ENCODE measurements at places on chromosomes 2 and 18.

GRCh38 chr2:18290386-18290785 lies 270.1 kb downstream of the RDH14 start:
- DNase-seq, result no peak

GRCh38 chr18:31652877-31653276 lies 31.5 kb downstream of the B4GALT6 start:
- no peak for DNase-seq

GRCh38 chr2:27191070-27191829 lies 20.6 kb upstream of the ATRAID start:
- DNase-seq, result no peak

DNA sequence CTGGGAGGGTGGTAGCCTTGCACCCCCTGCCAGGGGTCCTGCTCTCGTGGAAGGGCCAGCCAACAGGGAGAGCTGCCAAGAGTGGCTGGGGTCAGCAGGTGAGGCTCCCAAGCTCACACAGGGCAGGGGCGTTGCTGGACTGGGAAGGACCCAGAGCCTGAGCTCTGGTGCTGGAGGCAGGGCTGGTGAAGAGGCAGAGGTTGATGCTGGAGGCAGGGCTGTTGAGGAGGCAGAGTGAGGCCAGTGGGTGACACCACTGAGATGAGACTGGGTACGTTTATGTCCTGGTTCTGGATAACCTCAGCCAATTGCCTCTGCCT lies 7.0 kb downstream of the ADRA2B start:
- no peak for DNase-seq

DNA sequence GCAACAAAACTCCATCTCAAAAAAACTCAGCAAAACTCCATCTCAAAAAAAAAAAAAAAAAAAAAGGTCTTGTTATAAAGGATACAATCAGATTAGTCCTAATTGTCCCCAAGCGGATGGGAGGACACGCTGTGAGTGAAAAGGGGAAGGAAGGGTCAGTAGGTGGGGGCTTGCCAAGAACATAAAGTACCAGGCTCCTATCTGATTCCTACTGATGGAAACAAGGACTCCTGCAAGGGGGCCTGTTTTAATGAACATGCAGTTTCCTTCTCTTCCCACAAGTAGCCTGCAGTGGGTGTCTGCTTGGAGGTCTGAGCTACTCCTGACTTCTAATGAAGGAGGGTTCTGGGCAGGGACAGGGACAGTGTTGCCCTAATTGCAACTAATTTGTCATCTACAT lies 7.9 kb downstream of the SCG2 start:
- no peak for DNase-seq

- DNase-seq, result no peak
These were observed 163.6 kb upstream of the TMEM200C start for GRCh38 chr18:6058941-6059340.

DNA sequence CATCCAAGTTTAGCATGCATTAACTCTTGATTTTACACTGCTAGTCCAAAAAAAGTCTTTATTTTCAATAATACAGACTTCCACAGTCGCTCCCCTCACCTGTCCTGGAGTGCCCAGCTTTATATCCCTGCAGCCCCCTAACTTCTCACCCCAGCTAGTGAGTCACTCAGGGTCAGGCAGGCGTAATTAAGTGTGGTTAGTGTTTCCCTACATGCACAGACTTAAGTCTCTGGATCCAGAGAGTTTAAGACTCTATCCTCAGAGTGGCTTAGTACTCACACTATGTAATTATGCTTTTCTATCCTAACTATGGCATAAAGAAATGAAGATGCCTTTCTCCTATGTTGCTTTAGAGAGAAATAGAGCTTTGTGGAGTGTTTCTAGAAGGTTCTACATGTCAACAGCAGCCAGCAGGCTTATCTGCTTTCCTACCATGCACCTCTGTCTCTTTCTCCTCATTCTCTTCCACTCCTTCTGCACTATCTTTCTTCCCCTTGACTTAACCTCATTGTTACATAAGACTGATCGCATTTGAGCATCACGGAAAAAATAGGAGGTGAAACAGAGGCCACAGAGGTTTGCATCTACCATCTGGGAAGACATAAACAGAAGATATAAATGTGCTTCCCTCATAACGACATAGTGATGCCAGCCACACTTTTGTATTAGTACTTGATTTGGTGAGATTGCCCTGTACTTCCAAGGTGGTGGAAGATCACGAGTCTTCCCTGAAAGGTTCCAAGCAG lies 34.4 kb upstream of the PMAIP1 start:
- DNase-seq, result no peak

- no peak for DNase-seq
These were observed 251.3 kb downstream of the DYSF start for GRCh38 chr2:71704688-71705087.

GRCh38 chr2:141806090-141806489 lies 324.7 kb downstream of the LRP1B start:
- no peak for DNase-seq

DNA sequence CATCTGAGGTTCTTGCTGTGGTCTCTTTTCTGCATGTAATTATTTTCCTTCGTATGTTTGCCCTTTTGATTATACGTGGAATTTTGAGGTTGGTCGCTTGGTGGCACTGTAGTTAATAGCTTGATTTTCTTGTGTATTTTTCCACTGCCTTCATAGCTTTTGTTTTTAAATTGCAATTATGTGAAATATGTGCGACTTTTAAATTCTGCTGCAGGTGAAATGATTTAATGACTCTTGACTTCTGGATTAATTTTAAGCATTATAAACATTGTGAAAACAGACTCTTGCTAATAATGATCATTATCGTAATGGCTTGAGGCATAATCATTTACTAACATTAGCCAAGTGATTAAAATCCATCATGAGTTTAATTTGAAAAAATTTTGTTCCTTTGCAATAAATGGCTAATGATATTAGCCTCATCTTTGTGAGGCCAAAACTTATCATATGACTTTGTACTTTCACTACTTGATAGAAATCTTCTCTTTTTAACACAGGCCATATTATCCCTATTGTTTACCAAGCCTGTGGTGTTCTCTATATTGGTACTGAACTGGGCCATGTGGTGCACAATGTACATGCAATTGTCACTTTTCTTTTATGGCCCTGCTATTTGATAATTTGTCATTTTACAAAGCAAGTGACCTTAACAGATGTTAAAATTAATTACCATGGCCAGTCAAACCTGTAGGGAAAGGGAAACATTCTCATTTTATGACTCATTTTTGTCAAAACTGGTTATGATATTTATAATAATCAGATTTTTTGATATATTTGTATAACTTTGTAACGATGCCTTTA lies 62.8 kb upstream of the NEUROD1 start:
- peak; percentile 8 for DNase-seq

DNA sequence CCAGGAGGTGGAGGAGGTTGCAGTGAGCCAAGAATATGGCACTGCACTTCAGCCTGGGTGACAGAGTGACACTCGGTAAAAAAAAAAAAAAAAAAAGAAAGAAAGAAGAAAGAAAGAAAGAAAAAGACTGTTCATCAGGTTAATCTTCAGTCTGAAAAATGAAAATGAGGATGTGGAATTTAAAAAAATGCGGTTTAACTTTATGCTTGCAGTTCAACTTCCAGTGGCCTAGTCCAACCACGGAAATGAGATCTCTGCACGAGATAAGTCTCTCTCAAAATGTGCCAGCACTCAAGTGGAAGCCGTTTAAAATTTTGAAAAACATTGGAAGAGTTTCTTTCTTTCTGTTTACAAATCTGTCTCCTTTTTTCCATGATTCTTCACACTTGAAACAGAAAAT lies 112.1 kb downstream of the DOCK10 start:
- peak; percentile 53 for DNase-seq

DNA sequence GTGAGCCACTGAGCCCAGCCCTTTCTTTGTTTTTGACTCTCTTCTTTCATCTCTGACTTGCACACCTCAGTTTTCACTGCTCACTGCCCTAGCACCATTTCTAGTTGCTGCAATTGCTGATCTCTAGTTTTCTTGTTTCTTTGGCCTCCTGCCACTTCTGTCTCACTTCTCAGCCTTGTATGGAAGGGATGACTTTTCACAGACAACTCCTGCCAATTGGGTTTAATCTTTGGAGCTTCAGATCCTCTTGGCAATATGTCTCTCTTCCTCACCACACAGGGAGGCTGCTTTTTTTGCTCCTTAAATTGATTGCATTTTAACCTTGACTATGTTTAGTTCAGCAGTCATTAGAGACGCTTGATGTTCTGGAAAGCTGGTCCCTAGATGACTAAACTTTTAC lies 323.1 kb downstream of the CTNNA2 start:
- DNase-seq, result no peak

DNA sequence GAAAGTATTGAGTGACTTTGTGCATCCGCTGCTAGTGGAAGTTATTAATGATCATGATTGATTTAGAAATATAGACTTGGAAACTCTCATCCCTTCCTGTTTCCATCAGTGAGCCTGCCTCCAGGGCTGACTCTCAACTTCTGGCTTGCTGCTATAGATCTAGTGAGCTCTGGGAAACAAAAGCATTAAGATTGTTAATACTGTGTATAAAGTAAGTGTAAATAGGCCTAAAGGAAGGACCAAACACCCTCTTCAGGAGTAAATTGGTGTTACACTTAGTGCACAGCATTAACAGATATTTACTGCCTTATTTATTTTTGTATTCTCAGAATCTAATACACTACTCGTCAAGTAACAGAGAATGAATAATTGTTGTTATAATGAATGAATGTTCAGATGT lies 285.6 kb downstream of the THSD7B start:
- DNase-seq, result no peak

DNA sequence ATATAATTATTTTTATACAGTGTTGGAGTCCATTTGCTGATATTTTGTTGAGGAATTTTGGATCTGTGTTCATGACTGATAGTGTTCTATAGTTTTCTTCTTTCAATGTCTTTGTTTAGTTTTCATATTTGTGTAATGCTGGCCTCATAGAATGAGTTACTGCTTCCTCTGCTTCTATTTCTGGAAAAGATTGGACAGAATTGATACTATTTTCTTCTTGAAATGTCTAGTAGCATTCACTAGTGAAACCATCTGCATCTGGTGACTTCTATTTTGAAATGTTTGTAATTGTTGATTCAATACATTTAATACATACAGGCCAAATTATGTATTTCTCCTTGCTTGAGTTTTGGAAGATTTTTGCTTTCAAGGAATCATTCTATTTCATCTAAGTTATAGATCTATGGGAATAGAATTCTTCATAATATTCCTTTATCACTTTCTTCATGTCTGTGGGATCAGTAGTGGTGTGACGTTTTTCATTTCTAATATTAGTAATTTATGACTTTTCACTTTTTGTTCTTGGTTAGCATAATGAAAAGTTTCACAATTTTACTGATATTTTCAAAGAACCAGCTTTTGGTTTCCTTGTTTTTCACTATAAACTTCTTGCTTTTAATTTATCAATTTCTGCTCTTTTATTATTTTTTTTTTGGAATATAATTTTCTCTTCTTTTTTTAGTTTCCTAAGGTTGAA lies 509.9 kb upstream of the VRK2 start:
- DNase-seq, result no peak

DNA sequence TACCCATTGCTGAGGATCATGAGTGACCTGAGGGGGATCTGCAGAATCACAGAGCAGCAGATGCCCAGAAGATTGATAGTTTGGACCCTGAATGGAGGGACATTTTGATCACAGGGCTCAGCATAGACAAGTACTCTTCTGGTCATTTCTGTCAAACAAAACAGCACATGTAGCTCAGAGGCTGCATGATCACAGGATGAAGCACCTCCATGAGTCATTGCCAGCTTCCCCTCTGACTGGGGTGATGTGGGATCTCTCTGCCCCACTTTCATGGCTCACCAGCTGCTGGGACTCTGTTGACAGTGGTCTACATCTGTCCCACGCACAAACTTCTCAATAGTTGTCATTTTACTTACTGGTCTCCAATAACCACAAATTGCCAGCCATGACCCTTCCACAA lies 264.1 kb downstream of the RPIA start:
- DNase-seq, result no peak

DNA sequence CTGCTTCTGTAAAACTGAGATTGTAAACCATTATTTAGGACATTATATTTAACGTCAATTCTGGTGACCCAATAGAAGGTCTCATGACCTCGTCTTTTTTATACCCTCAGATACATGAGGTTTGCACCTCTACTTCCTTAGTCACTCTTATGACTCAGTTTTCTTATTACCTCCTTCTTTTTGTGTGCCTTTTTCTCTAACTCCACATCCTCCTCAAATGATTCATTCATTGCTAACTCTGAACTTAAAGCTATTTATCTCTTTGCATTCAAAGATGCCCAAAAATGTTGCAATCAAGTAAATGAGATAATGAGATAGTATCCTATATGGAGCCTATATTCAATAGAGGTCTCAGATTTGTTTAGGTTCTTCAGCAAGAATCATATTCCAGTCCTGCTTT lies 121.0 kb upstream of the KYNU start:
- DNase-seq, result no peak

GRCh38 chr18:58088691-58089065 lies 44.7 kb downstream of the NEDD4L start:
- DNase-seq, result no peak

- no peak for DNase-seq
These were observed 164.6 kb downstream of the LDLRAD4 start for GRCh38 chr18:13382954-13383827.

- DNase-seq, result no peak
These were observed 211.4 kb upstream of the SMIM21 start for GRCh38 chr18:75638776-75639471.

GRCh38 chr2:17958466-17959092 lies 80.1 kb downstream of the KCNS3 start:
- DNase-seq, result no peak

GRCh38 chr2:148796735-148797512 lies 78.1 kb upstream of the KIF5C start:
- DNase-seq, result no peak

- no peak for DNase-seq
These were observed 6.5 kb downstream of the POU3F3 start for GRCh38 chr2:104860451-104860790.

- no peak for DNase-seq
These were observed 639.3 kb downstream of the CNTNAP5 start for GRCh38 chr2:124664363-124664762.

DNA sequence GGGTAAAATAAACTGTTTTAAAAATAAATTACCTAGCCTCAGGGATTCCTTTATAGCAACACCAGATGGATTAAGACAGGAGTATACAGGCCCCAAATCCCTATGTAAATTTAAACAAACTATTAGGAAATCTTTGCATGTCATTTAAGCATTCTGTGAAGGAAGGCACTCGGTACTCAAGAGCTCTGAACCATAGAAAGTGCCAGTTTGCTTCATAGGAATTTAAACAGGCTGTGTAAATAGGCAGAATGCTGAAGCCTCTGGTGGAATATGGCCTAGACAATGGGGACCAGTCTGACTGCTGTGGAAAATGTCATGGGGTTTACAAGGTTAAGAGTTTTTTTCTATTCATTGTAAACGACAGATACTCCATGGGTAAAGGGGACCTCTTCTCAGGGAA lies 377.4 kb downstream of the DLGAP1 start:
- no peak for DNase-seq

All from T-helper 2 cell treated with Interferon-gamma antibody and Interleukin-4, amounts not matched to agents 5 μg/mL and 100 μg/mL, for 36 hours (primary cell).